ENCODE measurements at places on chromosomes 12 and 14.

- DNase-seq: no peak
These were observed 2.0 kb upstream of the CPNE6 start for GRCh38 chr14:24069411-24069735.

GRCh38 chr12:868722-869121 lies 80.8 kb downstream of the RAD52 start:
- DNase-seq: no peak

GRCh38 chr12:32025906-32026305 lies 66.7 kb downstream of the RESF1 start:
- DNase-seq: no peak

- DNase-seq: no peak
These were observed 85.3 kb downstream of the B4GALNT3 start for GRCh38 chr12:544941-545635.

DNA sequence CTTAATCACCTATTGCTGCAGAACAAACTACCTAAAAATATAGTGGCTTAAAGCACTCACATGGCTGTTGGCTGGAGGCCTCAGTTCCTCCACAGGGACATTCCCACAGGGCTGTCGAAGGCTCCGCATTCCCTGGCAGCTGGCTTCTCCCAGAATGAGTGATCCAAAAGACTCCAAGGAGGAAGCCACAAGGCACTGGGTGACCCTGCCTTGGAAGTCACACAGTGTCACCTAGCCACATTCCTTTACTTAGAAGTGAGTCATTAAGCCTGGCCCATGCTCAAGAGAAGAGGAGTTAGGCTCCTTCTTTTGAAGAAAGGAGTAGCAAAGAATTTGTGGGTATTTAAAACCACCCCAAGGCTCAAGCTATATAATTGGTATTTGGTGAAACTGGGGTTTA lies 63.9 kb upstream of the MAP1LC3B2 start:
- DNase-seq: no peak

DNA sequence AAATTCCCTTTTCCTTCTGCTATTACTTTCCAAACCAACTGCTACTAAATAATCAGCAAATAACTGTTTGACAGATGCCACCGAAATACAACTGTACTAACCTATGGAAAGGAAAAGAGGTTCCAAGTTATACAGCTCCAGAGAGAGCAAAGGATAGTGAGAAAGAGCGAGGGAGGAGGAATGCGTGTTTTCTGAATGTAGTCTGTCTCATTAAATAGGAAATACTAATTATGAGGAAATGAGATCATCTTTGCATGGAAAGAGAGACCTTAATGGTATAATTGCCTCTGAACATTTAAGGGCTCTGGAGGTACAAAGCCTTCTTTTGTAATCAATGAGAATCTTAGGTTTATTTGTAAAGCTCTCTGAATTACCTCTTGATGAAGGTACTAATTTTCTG lies 195.2 kb downstream of the APAF1 start:
- DNase-seq: no peak

DNA sequence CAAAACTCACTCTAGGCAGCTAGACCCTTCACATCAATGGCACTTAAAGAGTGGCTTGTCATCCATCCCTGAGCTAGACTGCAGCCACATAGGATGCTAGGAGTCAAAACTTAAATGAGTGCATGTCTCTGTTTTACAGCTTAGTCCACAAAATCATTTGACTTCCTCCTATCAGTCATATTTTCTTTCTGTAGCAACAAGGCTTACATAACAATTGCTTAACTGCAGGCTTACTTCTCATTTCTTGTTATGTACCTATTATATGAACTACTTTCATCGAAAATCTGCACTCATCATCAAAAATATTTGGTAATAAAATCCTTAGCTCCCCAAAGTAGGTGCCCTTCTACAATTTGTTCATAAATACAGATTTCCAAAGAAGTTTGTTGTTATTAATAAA lies 30.1 kb downstream of the CLEC1A start:
- no peak for DNase-seq

DNA sequence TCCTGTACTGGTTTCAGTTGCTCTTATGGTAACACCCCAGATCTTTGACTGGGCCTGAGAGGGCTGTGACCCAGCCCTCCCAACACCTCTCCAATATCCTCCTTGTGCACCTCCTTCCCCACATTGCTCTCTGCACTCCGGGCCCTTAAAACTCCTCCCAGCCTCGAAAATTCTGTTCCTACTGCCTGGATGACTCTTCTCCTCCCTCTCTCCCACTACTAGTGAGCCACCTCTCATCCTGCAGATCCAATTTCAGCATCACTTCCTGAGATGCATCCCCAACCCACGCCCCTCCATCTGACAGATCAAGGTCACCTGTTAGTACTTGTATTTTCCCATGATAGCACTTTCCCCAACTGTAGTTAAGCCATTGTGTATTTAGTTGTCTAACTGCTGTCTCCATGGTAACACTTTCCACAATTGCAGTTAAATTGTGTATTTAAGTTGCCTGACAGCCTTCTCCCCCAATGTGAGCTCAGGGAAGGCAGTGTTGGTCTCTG lies 11.5 kb upstream of the NT5DC3 start:
- DNase-seq: no peak

GRCh38 chr14:96951511-96951910 lies 154.3 kb downstream of the VRK1 start:
- no peak for DNase-seq

- DNase-seq: peak; percentile 11
These were observed 393 bp upstream of the DCAF5 start for GRCh38 chr14:69153152-69153872.

DNA sequence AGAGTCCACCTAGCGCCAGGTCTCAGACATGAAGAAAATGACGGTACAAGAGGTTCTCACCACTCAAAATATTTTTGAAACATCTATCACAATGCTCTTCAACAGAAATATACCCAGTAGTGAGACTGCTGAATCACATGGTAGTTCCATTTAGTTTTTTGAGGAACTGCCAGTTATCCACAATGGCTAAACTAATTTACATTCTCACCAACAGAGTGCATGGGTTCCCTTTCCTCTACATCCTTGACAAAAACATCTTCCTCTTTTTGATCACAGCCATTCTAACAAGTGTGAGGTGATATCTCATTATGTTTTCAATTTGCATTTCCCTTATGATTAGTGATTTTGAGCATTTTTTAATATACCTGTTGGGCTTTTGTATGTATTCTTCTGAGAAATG lies 5.7 kb upstream of the GPR65 start:
- DNase-seq: no peak

GRCh38 chr14:46793144-46793543 lies 141.6 kb upstream of the RPL10L start:
- no peak for DNase-seq

GRCh38 chr14:65703521-65703920 lies 291.0 kb downstream of the FUT8 start:
- no peak for DNase-seq

- DNase-seq: no peak
These were observed 67.0 kb downstream of the IGF1 start for GRCh38 chr12:102413396-102413795.

- no peak for DNase-seq
These were observed 96.9 kb downstream of the SYNE2 start for GRCh38 chr14:63949696-63950095.

DNA sequence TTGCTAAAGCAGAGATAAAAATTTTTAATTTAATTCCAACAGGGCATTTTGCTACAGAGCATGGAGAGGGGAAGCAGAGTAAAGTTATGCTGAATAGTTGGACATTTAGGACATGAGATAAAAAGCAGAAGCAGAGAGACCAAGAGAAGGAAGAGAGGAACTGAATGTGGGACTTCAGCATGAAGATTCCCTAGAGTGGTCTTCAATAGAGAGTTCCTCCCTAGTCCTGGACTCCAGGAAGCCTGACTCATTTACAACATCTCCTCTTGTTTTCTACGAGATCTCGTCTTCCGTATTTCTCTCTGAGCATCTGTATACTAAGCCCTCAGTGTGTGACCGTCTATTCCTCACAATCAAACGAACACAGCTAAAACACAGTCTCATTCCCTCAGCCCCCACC lies 35.2 kb upstream of the IFT81 start:
- no peak for DNase-seq

DNA sequence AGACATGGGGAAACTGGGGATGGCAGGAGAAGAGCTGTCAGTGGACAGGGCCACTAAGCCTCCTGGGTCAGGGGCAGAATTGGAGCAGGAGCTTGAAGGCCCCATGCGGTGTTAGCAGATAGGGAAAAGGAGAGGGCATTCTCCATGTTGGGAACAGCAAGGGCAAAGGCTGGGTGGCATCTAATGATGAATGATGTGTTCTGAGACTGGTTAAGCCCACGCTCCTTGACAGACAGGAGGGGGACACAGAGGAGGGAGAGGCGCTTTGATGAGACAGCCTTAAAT lies 63.0 kb downstream of the CLMN start:
- no peak for DNase-seq

DNA sequence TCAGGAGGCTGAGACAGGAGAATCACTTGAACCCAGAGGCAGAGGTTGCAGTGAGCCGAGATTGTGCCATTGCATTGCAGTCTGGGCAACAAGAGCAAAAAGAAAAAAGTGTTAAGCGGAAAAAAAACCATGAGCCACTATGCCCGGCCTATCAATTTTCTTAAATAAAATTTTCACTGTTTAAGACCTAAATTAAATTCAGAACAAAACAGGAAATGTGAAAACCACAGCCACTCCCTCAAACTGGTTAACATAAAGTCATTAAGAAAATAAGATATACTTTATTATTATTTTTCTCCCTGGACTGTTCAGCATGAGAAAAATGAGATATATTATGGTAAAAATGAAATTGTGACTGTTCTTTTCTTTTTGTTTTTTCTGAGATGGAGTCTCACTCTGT lies 44.6 kb upstream of the GCH1 start:
- no peak for DNase-seq

- DNase-seq: no peak
These were observed 7.3 kb upstream of the INF2 start for GRCh38 chr14:104682107-104682593.

GRCh38 chr12:14768823-14769405 lies 34.4 kb downstream of the WBP11 start:
- DNase-seq: peak; percentile 18

DNA sequence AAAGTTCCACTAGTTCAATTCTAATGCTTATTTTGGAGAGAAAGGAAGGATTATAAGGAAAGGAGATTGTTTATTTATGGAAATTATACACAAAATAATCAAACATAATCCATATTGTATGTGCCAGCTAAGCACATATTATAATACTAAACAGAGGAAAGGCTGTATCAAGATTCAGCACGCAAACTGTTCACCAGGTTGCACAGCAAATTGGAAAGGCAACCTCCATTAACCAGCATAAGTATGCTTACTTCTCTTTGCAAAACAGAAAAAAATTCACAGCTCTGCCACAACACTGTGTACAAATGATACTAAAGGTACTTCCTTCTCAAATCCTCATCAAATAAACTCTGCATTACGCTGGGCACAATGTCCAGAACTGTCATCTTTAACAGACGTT lies 146.3 kb downstream of the MED13L start:
- no peak for DNase-seq

- no peak for DNase-seq
These were observed 37.0 kb upstream of the TMEM263 start for GRCh38 chr12:106918746-106919145.

GRCh38 chr14:48628870-48629269 lies 953.5 kb upstream of the MDGA2 start:
- DNase-seq: no peak

DNA sequence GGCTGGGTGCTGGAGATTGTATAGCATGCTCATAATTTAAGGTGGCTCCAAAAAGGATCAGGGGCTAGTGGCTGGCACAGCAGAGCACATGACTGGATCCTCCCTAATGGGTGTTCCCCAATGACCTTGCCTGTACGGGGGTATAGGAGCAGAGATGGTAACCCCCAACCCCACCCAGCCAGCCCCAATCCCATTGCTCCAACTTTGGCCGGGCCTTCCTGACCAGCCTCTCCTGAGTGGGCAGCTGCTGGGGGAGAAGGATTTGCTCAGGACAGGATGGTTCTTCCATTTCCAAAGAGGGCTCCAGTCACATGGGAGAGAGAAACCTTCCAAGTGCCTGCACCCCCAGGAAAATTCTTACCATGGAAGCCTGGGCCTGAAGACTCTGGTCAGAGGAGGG lies 15.3 kb upstream of the NR4A1 start:
- no peak for DNase-seq

DNA sequence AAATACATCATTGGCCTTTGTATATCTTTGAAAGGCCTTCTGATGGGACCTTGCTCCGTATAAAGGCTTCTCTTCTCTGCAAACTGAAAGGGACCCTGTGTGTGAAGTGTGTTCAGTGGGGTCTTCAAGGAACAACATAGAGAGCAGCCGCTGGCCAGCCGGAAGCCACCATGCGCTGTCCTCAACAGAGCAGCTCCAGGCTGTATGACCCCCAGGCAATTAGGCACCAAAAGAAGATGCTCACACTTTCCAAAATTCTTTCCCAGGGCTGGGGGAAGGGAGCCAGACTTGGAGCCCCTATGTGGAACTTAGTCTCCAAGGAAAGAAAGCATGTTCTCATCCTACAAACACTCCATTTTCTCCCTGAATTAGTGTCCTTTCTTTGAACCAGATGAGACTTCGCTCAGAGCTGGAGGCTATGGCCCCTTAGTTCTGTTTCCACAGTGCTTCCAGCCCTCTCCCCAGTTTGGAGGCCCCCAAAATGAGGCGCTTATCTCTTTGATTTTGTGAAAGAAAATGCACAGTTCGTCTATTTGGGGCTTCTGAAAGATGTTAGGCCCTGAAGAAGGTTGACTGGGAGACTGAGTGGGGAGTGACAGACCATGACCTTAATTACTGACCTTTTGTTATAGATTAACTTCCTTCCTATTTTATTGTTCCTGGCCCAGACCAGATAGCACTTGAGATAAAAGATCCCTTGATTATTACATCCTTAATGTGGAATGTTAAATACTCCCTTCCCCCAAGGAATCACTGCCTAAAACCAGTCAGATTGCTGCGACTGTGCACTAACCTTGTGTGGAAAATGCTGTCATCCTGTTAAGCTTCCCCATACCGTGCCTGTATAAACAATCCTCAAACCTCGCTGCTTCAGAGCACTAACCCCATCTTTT lies 128.3 kb upstream of the FGD4 start:
- DNase-seq: no peak

DNA sequence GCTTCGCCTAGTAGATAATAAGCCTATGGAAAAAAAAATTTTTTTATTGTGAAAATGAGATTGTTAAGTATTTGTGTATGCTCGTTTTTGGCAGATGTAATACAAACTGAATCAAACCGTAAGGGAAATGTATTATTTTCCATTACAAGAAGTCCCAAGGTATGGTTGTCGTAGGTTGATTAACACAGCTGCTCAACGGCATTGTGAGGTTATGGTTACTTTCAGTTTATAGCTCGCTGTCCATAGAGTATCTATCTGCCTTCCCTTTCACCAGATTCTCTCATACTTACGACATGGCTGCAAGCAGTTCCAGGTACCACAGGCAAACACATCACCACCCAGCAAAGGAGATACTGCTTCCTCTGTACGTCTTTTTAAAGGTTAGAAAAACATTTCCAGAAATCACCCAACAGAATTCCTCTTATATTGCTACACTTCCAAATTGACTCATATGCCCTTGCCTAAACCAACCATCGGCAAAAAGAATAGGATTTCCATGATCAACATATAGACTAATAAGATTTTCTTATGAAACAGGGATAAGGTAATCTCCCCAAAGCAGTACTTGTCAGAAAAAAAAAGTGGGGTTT lies 338.6 kb downstream of the SYT1 start:
- DNase-seq: no peak
